Adrenal gland (tissue), 19 donors: ENCODE measurements at places on chromosomes 3 and 15.

DNA sequence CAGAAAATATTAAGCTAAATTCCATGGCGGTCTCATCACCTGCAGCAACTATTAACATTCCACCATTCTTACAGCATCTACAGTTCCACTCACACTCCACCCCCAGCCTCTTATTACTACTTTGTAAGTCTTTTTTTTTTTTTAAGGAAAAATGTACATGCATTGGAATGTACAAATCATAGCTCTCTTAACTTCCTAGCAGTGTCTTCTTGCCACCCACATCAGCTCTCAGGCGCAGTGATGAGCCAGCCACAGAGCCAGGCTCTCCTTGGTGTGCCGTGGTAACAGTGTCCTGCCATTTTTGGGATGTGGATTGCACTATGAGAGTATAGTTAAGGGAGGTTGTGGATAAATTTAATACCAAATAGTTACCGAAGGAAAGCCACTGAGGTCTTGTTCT lies 17.8 kb downstream of the ABHD17C start:
- no peak for DNase-seq

GRCh38 chr3:65999606-66000005 lies 39.1 kb downstream of the MAGI1 start:
- DNase-seq = no peak

GRCh38 chr15:71577071-71577470 lies 233.3 kb upstream of the NR2E3 start:
- no peak for DNase-seq

GRCh38 chr3:6282918-6283317 lies 578.0 kb upstream of the GRM7 start:
- no peak for DNase-seq

- no peak for DNase-seq
Observed at GRCh38 chr15:94360251-94360685, 128.9 kb downstream of the MCTP2 start.

GRCh38 chr15:57259568-57260040 lies 116.7 kb upstream of the CGNL1 start:
- DNase-seq = no peak

- no peak for DNase-seq
Observed at GRCh38 chr15:70627734-70628548, 135.4 kb downstream of the UACA start.

- no peak for DNase-seq
Observed at GRCh38 chr3:32056559-32057290, 49.7 kb upstream of the GPD1L start.

GRCh38 chr15:85485956-85486567 lies 105.7 kb downstream of the AKAP13 start:
- DNase-seq = peak; percentile 75
